ENCODE measurements at places on chromosomes 2 and 18.

DNA sequence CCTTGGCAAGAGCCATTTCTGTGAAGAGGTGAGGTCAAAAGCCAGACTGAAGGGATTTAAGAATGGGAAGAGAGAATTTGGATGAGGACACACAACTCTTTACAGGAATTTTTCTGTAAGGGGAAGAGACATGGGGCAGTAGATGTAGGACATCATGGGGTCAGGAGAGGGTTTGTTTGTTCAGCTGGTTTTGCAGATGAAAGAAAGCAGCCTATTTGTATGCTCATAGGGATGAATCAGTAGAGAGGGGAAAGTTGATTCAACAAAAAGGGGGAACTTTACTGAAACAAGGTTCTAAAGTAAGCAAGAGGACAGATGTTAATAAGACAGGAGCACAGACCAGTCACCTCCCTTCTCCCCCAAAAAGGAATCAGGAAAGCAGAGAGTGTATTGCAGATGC is 11.2 kb downstream of the SCG2 start:
- no peak for DNase-seq

DNA sequence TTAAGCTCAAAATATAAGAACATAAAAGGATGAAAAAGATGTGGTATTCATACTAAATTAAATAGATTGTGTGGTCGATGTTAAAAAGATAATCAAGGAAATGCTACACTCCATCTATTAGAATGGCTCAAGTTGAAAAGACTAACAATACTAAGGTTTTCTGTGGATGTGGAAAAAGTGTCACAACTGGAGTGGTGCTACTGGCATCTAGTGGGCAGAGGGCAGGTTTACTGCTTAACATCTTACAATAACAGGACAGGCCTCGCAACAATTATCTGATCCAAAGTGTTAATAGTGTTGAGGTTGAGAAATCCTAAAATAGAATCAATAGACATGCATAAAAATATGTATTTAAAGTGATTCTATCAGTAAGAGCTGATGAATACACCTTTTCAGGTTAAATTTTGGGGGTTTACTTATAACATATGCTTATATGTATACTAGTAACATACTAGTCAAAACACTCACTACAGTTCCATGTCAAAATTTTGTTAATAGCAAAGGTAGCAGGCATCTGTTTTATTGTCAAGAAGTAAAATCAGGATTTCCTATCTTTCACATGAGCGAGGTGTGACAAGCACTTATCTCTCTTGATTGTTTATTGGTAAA is 91.5 kb upstream of the TMEFF2 start:
- DNase-seq: no peak

GRCh38 chr2:196205881-196206435 is 34.6 kb upstream of the STK17B start:
- DNase-seq: peak; percentile 23

DNA sequence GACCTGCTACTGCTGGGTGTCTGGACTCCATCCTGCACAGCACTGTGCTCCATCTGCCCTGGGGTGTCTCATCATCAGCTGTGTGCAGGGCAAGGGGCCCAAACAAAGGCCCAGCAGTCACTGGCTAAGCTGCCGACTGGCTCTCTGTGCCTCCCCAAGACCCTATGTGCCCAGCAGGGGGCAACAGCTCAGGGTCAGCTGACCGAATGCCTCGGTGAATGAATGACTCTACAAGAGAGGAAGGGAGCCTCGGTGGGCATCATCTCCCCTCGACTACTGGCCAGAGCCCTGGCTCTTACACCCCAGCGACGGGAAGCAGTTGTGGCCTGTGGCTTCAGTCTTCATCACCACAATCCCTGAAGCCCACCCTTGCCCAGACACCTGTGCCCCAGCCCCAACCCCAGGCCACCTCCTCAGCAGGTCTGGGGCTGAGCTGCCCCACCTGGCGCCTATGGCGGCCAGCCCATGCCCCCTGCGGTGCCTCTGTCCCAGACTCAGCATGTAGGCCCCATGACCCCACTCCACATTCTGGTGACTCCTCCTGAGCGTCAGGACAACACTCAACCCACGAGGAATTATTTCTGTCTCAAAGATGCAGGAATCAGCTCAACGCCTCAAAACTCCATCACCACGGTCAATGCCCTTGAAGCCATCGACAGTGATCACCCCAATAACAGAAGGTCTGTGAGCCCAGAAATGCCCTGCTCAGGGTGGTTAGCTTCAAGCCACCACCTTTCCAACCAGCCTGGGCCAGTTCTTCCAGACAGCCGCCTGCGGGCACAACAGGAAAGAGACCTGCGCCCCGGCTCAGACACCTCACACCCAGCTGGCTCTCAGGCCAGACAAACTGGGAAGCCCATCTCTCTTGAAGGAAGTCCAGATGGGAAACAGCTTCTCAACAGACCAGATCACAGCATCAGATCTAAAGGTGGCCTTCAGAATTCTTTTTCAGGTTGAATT is 1.6 kb upstream of the GPR17 start:
- DNase-seq: no peak

DNA sequence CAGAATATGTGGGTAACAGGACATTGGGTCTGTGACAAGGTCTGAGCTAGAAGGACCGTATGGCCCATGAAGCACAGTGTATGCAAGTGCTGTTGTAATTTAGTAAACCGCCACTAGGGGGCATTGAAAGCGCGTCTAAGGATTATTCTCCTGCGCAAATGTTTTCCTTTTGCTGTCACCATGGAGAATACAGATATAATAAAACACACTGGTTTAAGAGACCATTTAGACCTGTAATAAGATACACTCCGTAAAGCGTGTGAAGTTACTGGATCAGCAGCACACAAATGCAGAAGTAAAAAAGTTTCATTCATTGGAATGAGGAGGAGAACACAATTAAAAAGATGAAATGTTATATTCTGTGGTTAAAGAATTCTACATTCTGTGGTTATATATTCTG is 272.4 kb downstream of the AGAP1 start:
- no peak for DNase-seq
